ENCODE measurements at places on chromosomes 4 and X.
A peak's percentile ranks its signal among the peaks of the same experiment; 100 is the strongest.

DNA sequence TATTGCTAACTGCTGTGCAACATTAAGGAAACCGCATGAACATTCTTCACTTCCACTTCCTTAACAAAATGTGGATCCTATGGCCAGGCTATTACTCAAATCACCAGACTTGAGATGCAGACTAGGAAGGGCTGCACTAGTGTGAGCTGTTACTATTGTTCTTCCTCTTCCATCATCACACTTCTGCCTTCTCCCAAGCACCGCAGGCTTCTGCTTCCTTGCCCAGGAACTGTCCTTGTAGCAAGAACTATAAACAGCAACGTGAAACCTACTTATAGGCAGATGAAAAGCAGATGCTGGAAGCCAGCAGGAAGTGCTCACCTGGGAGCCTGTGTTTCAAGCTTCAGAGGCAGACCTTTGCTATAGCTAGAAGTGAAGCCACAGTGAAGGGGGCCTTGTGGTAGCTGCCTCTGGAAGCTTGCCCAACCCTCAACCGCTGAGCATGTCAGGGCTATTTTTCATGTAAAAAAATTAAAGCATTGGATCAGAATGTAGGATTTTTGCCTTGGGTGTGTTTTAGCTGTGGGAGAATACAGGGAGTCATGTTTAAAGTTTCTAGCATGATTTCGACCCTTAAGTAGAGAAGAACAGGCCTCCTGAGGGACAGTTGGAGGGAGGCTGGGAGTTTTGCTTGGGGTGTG is 43.9 kb downstream of the CLNK start:
- no peak for DNase-seq

GRCh38 chrX:110338935-110339334 is 19.7 kb upstream of the RTL9 start:
- DNase-seq = no peak

DNA sequence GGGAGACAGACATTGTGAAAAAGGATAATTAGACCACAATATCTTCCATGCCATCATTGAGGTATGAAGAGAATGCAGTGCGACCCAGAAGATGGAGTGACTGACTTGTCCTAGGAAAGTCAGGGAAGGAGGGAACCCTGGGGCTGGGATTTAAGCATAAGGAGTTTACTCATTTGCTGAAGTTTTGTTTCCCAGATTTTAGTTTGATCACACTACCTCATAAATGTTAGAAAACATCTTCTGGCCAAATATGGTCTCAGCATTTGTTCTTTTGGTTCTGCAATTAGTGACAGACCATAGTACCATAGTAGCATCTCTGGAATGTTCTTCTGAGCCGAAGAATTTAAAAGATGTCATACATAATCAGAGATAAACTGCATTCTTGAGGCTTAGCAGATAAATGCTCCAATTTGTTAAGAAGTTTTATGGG is 96.5 kb upstream of the PGRMC2 start:
- no peak for DNase-seq

DNA sequence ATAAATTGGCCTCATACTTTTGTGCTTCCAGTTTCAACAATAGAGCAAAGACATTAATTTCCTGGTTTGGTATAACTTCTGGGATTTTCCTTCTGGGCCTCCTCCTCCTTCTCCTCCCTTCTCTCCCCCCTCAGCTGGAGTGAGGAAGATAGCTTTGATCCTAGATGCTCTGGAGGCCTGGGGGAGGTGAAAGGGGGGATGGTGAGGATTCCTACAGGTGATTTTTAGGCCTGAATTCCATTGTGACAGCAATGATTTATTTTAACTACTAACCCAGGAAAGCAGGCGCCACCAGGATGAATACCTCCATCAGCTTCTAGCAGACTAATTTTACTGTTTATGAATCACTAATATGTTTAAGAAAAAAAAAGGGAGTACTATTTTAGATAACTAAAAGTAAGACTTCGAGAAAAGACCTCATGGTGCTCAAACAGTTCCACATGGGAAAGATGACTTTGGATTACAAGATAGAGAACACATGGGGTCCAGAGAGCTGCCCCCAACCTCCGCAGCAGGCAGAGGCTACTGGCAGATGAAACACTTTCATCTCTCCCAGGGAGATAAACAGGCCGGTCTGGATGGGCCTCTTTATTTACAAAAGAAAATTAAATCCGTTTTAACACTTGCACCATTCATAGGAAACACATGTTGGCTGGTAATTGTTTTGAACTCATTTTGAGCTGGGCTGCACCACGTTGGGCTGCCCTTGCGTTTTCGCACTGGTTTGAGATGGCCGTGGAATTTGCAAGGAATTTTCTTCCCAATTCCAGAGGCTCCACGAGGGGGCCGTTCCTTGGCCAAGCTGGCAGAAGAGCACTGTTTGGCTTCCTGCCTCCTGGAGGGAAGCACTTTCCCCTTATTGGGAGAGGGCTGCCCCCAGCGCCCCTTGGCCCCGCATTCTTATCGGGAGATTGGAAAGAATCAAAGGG is 125.1 kb upstream of the STX18 start:
- peak; percentile 48 for DNase-seq

DNA sequence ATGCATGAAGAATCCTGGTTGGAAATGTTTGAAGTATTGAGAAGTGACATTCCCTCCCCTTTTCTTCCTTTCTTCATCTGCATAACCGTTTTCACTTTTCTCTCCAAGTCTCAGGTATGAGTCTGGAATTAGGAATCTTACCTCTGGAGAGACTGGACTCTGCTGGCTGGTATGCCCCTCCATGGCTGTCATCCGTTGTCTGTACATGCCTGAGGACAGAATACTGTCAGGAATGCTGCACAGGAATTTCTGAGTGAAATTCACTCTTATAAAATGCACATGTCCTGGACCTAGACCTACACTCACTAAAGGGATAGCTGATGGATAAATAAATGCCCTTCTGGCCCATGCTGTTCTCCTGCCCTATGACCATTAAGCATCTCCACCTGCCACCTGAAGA is 179.5 kb downstream of the MSN start:
- DNase-seq = no peak

DNA sequence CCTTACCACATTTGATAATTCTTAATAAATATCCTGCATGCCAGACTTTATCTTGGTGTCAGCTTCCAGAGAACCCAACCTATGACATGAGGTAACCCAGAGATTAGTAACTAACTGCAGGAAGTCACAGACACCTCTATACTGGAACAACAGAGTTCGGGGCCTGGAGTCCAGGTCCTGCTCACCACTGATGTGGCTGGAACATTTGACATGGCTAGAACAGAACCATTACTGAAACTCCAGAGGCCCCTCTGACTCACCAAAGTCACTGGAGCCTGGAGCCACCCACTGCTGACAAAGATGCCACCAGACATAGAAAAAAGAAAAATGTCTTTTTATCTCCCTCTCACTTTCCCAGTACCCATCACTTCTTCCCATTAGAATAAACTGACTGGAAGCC is 403.7 kb downstream of the MID1IP1 start:
- no peak for DNase-seq

DNA sequence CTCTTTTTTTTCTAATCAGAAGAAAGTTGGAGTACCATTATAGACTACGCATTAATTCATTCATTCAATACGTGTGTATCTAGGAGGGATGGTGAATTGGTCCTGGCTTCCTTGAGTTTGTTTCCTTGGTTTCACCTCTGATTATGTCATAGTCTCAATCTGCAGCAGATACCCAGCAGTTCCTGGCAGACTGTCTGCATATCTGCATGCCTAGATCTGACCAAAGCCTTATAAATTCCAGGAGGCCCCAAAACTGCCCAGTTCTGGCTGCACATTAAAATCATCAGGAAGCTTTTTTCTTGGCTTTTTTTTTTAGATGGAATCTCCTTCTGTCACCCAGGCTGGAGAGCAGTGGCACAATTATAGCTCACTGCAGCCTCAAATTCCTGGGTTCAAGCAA is 27.2 kb upstream of the SLC34A2 start:
- no peak for DNase-seq

- peak; percentile 2 for DNase-seq
Observed at GRCh38 chr4:154779362-154779947, 1.6 kb upstream of the RBM46 start.
